ENCODE measurements at places on chromosomes 3 and 15. TPM values are rescaled to one million over a fixed set of nuclear protein-coding genes. Genes with fewer than 3 reads are reported as not detected.

GRCh38 chr3:173342679-173343078 is 54.9 kb upstream of the NLGN1 start:
- DNase-seq = no peak

DNA sequence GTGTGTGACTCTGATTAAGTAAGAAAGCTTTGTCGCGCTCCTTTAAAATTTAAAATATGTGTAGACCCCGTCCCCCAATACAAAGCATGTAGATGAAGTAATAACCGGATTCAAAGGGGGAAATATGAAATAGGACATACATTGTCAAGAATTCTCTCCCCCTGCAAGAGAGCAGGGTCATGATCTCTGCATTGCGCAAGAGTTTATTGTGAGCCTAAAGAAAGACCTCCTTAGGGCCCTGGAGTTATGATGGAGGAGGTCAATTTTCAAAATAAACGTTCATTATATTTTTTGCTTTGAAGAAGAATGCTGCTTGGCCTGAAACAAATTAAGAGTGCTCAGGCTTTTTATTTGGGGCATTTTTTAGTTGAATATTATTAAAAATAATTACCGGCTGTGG is 235.0 kb downstream of the SHOX2 start:
- no peak for DNase-seq

DNA sequence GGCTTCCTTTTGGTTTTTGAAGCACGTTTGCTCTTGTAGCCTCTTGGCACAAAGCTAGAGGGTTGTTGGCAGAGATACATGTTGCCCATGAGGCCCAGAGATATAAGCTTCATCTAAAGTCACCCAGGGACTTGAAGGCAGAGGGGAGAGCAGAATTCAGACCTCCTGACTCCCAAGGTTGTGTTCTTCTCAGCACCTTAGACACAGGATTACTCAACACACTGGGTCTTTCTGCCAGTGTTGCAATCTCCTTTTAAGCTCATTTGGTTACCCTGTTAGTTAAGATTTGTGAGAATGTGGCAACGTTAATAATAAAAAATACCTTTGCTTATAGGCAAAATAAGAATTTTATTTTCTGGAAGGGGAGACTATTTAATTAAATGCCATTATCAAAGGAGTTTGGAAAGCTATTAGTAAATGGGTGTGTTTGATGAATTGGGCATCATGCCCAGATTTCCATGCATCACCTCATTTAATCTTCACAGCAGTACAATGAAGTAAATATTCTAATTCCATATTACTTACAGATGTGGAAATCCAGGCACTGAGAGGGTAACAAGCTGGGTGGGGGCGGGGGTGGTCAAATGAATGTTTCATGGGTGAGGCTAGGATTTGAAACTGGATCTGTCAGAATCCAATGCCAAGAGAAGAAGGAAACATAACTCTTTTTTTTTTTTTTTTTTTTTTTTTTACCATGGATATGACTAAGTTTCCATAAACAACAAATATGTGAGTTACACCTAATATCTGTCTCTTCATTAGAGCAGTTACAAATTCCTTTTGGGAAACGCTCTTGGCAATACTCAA is 183.3 kb downstream of the NR1D2 start:
- DNase-seq = no peak

DNA sequence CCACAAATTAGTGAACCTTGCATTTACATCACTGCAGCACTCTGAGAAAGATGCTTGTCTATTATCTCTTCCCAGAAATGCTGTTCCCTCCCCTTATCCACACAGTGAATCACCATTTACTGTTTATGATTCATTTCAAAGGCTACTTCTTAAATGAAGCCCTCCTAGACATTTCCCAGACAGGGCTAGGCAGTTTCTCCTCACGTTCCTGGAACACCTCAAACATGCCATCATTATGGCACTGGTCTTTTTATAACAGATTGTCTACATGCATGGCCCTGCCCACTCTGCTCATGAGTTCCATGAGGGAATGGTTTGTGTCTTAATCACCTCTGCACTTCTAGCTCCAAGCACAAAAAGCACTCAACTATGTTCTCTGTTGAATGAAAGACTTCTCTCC is 32.2 kb upstream of the TM2D3 start:
- no peak for DNase-seq

GRCh38 chr3:153442386-153442785 is 280.4 kb downstream of the RAP2B start:
- DNase-seq = no peak

GRCh38 chr15:40598126-40598525 is 4.1 kb downstream of the KNL1 start:
- DNase-seq = no peak

- no peak for DNase-seq
Measured at GRCh38 chr3:154464440-154465190, 34.6 kb upstream of the GPR149 start.

DNA sequence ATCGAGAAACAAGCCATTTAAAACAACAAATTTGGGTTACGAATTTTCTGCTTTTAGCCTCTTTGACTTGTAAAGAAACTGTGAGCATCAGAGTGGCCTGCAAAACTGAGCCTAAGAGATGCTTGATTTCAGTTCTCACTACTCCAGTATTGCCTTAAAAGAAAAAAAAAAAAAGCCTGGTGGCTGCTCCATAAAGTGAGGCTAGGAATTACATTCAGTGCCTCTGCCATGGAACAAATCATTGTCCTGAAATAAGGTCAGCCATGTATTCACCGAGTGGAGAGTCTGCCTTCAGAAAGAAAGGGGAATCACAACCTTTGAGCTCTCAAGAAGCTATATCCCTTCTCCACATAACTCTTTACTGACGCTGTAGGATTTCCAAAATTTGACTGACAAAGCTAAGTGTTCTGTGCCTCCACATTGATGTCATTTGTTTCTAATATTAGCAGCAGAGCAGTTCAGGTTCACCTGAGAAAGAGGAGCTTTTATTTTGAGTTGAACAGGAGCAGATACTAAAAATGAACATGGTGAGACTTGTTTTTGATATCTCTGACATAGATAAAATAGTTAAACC is 137.3 kb downstream of the SSR3 start:
- no peak for DNase-seq

DNA sequence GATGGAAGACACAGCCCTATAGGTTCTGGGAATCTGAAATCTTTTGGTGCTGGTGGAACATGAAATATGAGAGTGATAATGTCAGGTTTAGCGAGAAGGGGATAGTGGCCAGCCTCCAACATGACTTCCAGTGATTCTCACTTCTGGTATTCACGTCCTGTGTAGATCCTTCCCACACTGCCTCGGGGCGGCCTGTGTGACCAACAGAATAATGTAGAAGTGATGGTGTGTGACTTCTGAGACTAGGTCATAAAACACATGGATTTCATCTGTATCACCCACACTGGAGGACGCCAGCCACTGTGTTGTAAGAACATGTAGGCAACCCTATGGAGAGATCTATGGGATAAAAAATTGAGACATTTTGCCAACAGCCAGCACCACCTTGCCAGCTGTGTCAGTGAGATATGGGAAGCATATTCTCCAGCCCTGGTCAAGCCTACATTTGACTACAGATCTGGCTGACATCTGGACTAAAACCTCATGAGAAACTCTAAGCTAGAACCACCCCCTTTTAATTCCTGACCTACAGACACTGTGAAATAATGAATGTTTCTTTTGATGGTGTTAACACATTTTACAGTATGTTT is 25.5 kb upstream of the NUDT16 start:
- no peak for DNase-seq

DNA sequence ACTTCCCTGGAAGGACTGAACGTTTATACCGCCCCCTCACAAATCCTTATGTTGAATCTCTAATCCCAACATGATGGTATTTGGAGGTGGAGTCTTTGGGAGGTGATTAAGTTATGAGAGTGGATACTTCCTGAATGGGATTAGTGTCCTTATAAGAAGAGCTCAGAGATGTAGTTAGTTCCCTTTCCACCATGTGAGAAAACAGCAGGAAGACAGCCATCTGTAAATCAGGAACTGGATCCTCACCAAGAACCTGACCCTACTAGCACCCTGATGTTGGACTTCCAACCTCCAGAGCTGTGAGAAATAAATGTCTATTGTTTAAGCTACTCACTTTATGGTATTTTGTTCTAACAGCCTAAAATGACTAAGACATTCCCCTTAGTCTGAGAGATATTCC is 33.3 kb upstream of the SACM1L start:
- no peak for DNase-seq

DNA sequence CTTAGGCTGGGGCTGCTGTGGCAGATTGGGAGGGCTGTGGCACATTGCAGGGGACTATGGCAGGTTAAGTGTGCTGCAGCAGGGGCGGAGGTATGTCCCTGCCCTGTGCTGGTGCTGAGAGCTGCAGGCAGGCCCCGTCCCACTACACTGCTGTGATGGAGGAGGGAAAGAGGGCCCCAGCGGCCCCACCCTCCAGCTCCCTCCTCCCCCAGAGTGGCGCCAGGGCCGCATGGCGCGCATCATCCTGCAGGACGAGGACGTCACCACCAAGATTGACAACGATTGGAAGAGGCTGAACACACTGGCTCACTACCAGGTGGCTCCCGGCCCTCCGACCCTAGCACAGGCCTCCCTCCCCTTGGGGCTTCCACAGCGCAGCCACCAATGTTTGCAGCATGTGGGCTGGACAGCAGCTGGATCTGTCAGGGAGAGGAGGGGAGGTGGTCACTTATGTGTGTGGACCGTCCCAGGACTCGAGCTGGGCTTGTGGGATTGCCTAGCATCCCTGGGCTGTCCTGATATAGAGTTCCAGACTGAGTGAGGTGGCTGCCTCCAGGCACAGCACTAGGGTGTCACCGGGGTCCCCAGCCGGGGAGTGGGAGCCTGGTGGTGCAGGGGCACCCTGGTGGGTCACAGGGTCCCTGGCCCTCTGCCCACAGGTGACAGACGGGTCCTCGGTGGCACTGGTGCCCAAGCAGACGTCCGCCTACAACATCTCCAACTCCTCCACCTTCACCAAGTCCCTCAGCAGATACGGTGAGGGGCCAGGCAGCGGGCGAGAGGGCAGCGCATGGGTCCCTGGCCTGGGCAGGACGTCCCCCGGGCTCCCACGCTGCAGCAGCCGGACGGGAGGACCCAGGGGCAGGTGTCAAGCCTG is 46.1 kb downstream of the PLXNA1 start:
- DNase-seq = no peak

GRCh38 chr15:71011503-71012155 is 103.6 kb upstream of the THSD4 start:
- peak; percentile 8 for DNase-seq

GRCh38 chr15:97968380-97968779 is 7.9 kb downstream of the ARRDC4 start:
- no peak for DNase-seq

GRCh38 chr15:81152339-81152738 is 18.3 kb downstream of the CFAP161 start:
- DNase-seq = no peak

DNA sequence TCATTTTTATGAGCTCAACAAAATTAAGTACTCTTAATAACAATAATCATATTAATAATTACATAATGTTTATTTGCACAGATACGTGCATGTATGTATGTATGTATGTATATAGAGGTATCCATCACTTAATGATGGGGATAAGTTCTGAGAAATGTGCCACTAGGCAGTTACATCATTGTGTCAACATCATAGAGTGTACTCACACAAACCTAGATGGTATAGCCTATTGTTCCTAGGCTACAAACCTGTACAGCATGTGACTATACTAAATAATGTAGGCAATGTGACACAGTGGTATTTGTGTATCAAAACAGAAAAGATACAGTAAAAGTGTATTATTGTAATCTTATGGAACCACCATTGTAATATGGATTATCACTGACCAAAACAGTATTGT is 874.7 kb upstream of the GBE1 start:
- DNase-seq = no peak

GRCh38 chr3:178969004-178969700 is 102.5 kb downstream of the ZMAT3 start:
- no peak for DNase-seq

GRCh38 chr15:57654153-57654852 is 52.2 kb upstream of the POLR2M start:
- no peak for DNase-seq

DNA sequence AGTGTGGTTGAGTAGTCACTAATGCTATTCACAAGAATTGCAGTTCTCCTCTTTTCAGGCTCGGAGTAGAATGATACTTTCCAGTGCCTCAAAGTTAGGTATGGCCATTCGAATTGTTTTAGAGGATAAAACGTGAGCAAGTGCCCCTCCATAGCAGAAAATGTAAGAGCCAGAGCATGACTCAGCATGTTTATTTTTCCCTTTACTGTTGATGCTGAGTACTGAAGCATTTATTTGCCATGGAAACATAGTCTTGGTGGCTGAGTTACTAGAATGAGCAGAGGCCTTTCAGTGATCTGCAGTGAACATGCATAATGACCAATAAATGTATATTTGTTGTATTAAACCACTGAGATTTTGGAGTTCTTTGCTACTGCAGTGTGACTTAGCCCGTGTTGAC is 540.6 kb downstream of the NLGN1 start:
- no peak for DNase-seq

- DNase-seq = no peak
Measured at GRCh38 chr3:134858441-134859035, 63.5 kb downstream of the EPHB1 start.

DNA sequence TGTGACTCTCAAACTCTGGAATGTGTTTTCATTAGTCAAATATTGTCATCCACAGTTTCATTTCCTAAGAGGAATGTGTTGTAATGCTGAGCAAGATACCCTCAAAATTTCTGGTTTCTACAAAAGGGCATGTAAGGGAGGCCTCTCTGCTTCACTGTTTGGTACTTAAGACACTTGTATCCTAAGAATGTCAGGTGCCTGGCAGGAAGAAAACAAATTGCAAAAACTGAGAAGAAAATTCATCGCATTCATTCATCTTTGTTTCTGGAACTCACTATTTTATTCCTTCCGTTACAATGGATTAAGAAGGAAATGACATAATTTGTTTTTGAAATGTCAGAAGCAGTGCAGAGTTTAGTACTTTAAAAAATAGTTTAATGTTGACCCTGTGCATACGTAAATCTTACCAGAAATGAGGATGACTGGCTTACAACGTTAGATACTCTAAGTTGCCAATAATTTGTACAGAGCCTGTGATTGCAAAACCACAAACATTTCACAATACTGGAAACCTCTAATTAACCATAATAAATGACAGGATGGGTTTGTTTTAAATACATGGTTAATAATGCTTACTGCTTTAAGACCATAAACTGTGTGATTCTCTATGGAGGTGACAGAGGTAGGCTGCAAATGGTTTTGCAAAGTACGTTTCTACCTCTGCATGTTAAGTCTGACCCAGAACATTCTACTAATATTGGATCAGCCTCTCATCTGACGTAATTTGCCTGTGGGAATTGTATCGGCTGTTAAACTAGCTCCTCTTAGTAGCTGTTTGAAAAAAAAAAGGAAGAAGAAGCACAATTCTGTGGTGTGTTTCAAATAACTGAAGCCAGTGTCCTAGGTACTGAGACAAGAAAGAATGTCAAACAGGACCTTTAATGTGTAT is 477.8 kb downstream of the RBMS3 start:
- DNase-seq = no peak

- no peak for DNase-seq
Measured at GRCh38 chr3:186612721-186613636, at the start of gene AHSG. AHSG (plus strand) TSS chr3:186613060; CDS start chr3:186613142, 82 bp downstream.

- no peak for DNase-seq
Measured at GRCh38 chr3:57019057-57019456, 41.4 kb upstream of the SPATA12 start.

The GOLGA8J gene
- total RNA-seq = not detected

The CFAP20DC gene
- 3.5 TPM for total RNA-seq

The SMCO1 gene
- total RNA-seq = 0.20 TPM

The TJP1 gene
- total RNA-seq = 39.3 TPM

The TEX55 gene
- not detected for total RNA-seq

The CPNE4 gene
- total RNA-seq = not detected

The FRMD5 gene
- not detected for total RNA-seq

The CHST2 gene
- 60.3 TPM for total RNA-seq

Data from K562 (cell line).